Tibial nerve (tissue), 4 donors: ENCODE measurements at places on chromosomes 2 and 18.

GRCh38 chr2:27715318-27716210 lies 51.9 kb downstream of the SLC4A1AP start:
- no peak for DNase-seq

GRCh38 chr2:122105877-122106206 lies 350.4 kb downstream of the TSN start:
- no peak for DNase-seq

DNA sequence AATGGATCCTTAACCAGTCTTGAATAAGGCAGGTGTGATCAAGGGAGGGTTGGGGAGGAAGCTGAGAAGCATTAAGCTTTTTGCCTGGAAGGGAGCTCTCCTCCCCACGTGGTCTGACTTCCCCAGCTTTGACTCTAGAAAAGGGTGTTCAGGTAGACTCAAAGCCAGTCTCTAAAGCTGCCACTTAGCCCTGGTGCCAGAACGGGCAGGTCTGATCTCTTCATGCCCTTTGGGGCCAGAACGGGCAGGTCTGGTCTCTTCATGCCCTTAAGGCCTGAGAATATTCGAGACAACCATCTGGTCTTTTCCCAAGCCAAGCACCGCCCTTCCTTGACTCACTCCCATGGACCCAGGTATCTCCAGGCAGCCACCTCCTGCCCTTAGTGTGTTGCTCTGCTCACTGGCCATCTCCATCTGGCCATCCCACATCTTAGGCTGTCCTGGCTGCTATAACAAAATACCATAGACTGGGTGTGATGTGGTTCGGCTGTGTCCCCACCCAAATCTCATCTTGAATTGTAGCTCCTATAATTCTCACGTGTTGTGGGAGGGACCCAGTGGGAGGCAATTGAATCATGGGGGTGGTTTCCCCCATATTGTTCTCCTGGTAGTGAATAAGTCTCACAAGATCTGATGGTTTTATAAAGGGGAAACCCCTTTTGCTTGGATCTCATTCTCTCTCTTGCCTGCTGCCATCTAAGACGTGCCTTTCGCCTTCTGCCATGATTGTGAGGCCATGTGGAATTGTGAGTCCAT lies 59.4 kb downstream of the SNORC start:
- no peak for DNase-seq

DNA sequence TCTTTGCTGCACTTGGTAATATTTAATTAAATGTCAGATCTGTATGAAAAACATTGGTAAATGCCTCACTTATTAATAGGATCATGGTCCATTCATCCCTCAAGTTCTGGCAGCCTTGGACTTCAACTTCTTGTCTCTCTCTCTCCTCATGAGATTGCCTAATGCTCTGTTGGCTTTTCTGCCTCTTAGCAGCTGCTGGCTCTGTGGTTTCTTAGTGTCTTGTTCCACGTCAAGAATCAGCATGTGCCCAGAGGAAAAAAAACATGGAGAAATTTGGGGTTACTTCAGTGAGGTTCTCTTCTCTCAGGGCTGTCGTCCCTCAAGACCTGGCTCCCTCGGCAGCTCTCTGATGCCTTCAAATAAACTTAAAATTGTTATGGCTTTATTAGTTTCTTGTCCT lies 75.4 kb downstream of the TAF4B start:
- DNase-seq: no peak

DNA sequence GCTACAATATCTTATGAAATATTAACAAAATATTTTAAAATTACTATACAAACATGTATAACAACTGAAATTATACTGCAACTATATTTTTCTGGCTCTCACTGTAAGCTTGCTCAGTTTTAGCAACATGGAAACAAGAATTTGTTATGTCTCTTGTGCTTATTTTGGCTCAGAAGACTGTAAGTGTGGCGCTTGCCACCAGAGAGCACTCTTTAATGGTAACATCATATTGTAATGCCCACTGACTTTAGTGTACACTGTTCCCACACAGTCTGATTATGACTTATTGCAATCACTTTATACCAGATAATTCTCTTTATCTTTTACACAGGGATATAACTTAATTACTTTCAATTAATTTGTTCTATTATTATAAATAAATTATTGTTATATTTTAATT lies 1500.6 kb upstream of the TMEFF2 start:
- no peak for DNase-seq

DNA sequence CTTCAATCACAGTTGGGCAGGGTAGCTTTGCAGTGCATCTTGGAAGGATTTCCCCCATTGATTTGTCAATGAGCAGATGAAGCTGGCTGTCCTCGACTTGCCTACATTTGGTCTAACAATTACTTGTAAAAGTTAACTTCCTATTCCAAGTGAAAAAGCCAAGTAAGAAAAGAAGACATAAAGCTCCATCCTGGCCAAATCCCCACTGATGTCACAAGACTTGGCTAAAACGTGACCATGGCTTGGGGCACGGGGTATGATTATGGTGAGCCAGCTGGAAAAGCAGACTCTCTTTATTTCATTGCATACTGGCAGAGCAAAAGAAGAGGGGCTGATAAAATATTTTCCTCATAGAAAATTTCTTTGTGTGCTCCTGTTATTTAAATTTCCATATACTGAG lies 25.4 kb upstream of the PID1 start:
- DNase-seq: no peak

GRCh38 chr2:166762746-166763145 lies 125.5 kb upstream of the XIRP2 start:
- DNase-seq: no peak

GRCh38 chr2:220224691-220225543 lies 597.5 kb downstream of the SLC4A3 start:
- no peak for DNase-seq

DNA sequence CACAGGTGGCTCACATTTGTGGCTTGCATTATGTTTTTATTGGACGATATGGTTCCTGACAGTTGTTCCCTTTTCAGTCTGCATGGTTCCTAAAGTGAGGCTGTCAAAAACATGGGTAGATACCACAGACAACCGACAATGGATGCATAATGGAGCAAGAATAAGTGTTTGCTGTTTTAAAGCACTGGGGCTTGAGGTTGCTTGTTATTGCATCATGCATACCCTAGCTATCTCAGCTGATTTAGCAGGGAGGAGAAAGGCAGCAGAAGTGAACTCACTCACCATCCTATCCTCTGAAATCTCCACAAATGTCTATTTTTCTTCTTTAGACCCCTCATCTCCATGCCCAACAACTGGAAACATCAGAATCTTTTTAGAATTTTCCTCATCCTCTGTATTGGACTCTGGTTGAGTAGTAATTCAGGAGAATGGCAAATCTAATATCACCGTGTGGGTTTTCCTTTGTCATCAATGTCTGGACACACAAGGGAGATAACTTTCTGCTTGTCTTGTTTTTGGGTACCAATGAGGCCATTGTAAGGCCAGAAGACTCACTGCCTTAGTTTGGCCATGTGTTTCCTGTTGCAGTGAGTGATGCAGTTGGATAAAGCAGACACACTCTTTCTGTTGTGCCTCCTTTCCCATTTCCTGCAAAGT lies 46.7 kb downstream of the FBXO48 start:
- no peak for DNase-seq

GRCh38 chr2:219630770-219631405 lies 3.5 kb downstream of the SLC4A3 start:
- DNase-seq: no peak

- DNase-seq: no peak
Measured at GRCh38 chr2:74554820-74555531, 456 bp downstream of the DOK1 start.

DNA sequence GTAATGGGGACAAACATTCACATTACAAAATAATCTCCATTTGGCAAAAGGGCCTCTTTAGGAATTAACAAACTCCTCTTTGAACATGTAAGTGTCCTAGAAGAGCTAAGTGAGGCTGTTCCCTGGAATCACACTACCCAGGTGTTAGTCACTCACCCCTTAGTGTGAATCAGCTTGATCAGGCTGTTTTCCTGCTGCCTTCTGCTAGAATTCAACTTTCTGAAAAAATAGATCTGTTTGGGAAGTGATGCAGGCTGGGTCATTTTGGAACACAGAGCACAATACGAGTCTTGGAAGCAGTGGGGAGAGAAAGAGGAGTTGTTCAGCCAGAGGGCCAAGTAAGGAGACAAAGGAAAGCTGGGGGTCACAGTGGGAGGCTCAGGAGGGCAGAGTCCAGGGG lies 40.0 kb downstream of the TTC32 start:
- DNase-seq: no peak

DNA sequence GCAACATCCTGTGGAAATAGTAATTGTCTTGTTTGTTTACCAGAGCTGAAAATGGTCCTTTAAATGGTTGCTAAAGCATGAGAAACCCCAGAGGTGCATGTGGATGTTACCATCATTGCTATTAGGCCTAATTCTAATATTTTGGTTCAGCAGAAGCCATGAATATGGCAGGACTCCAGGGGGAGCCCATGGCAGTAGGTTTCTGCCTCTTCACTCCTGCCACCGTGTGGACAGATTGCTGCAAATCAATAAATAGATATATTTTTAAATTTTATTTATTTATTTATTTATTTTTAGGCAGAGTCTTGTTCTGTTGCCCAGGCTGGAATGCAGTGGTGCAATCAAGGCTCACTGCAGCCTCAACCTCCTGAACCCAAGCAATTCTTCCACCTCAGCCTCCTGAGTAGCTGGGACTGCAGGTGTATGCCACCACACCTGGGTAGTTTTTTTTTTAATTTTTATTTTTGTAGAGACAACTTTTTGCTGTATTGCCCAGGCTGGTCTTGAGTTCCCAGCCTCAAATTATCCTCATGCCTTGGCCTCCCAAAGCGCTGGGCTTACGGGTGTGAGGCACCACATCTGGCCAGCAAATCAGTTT lies 54.9 kb upstream of the CAPN13 start:
- DNase-seq: peak; percentile 59
